ENCODE measurements at places on chromosomes 6 and 20.
A peak's percentile ranks its signal among the peaks of the same experiment; 100 is the strongest.

- ATAC-seq, result peak; percentile 14
Measured at GRCh38 chr6:32168807-32169591, 4.6 kb downstream of the EGFL8 start.

- ATAC-seq, result no peak
Measured at GRCh38 chr6:131652472-131652871, 15.4 kb downstream of the ENPP3 start.

DNA sequence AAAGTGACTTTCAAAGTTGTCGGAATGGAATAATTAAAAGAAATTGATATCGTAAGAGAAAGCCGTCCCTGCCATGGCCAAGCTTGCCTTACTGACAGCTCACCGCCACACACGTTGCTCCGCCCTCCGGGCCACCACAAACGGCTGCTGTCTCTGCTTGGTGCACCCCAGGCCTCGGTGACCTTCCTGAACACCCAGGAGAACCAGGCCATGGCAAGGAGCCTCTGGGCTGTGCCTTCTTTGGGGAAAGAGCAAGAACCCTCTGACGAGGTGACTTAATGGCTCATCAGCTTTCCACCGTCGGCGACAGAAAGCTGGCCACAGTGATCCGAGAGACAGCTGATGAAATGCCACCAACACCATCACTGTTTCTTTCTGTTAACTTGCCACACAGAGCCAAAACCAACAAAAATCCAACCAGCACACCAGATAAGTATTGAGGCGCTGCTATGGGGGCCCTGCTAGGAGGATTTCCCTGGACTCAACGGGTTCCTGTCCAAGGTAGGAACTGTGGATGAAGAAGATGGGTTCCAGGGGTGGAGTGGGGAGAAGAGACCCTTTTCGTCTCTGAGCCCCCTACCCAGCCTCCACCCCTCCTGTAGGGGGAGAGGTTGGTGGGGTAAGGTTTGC lies 61.4 kb downstream of the NPEPL1 start:
- ATAC-seq, result no peak

- ATAC-seq, result no peak
Measured at GRCh38 chr6:68372991-68373390, 262.1 kb upstream of the ADGRB3 start.

GRCh38 chr20:56781108-56781739 lies 152.1 kb downstream of the TFAP2C start:
- ATAC-seq, result peak; percentile 82

DNA sequence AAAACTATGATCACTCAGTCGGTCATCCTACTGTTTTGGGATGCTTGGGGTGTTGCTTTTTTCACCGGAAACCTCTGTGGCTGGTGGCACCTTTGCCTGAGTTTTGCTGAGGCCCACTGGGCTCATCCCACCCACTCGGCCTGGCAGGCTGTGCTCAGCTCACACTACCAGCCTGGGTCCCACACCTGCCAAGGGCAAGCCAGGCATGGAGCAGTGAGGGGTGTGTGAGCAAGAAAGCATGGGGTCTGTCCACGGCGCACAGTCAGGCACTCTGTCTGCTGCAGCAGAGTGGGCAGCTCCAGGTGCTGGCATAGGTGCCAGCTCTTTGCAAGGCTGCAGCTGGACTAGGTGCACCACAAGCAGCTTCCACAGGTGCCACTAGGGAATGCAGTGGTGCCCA lies 91.7 kb downstream of the TBXT start:
- no peak for ATAC-seq

DNA sequence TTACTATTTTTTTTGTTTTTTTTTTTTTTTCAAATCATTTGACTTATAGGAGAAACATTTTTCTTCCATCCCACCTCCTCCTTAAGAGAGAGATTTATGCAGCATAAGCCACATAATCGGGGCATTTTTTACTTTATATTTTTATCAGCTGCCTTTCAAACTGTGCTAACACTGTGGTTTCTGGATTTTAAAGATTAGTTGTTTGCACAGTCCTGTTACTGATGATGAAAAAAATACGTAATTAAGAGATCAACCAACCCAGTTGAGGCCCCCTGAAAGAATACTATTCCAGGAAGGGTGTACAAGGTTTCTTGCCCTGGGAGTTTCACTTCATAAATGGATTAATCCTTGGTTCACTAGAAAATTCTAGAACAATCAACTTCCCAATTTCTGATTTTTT lies 68.3 kb downstream of the MMS22L start:
- ATAC-seq, result no peak

GRCh38 chr6:41997456-41997855 lies 52.9 kb upstream of the TAF8 start:
- no peak for ATAC-seq

DNA sequence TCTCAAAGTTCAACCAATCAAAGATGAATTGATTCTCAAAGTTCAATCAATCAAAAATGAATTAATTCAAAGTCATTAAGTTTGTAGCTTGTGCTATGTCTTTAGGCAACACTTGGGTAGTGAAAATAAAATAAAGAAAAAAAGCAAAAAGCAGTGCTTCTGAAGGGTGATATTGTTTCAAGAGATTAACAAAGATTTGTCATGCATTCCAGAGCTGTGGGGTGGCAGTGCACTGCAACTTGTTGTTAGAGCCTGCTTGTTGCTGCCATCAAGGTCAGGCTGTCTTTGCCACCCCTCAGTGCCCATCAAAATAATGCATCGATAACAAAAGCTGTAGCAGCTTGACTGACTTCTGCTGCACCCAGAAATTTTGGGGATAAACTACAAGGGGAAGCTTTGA lies 128.6 kb downstream of the RNF144B start:
- no peak for ATAC-seq

- ATAC-seq, result peak; percentile 95
Measured at GRCh38 chr6:125547381-125547780, 202.1 kb upstream of the HEY2 start.
